ENCODE measurements at places on chromosomes 3 and 15.

- peak; percentile 31 for DNase-seq
Measured at GRCh38 chr3:48564022-48564421, 441 bp upstream of the UCN2 start.

DNA sequence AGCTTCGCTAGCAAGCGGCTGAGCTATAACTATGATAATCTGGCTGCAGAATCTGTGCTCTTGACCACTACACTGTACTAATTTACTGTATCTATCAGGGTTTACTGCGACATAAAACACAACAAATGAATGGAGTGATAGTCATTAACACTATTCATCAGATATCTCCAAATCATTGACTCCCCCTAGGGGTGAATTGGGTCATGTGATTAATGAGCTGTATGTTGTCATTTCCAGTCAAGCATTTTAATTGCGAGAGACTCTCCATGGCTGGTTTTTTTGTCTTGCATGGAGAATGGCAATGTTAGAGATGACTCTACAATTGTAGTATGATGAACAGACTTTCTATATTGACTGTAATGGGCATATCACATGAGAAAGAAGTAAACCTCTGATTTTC lies 10.5 kb upstream of the TM4SF18 start:
- no peak for DNase-seq

DNA sequence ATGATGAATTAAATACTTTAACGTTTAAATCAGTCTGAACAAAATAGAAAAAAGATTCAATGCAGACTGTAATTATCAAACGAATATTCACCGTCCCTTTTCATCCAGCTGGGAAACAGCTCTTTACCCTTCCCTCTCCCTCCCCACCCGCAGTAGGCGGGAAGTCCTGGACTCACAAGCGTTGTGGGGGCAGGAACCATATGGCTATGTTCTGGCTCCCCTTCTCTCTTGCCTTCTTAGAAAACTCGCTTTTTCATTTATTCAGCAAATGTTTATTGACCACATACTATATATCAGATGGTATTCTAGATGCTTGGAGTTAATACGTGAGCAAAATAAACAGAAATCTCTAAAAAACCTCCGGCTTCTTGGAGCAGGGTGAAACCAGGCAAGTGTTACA lies 715 bp upstream of the SCAPER start:
- DNase-seq, result no peak

DNA sequence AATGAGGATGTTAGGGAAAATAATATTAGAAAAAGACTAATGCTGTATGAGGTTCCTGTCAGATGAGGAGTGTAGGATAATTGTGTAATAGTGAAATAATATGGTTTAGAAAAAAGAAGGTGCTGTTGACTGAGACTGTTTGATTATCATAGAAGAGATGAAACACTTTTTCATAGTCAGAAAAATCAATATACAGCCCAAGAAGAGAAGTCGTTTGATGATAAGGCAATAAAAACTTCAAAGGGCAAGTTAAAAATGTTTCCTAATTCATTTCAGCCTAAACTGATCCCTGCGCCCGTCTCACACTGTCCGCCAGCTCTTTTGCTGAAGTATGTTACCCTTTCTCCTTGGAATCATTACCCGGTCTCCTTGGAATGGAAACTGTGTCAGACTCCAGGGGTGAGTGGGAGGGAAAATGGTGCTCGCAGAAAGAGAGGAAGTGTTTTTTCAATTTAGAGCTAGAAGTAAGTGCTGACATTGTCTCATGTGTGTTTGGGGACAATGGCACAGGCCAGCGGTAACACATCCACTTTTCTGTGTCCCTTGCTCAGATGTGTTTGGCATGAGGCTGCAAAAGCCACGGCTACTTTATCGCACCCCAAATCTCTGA lies 23.6 kb downstream of the DUT start:
- no peak for DNase-seq

DNA sequence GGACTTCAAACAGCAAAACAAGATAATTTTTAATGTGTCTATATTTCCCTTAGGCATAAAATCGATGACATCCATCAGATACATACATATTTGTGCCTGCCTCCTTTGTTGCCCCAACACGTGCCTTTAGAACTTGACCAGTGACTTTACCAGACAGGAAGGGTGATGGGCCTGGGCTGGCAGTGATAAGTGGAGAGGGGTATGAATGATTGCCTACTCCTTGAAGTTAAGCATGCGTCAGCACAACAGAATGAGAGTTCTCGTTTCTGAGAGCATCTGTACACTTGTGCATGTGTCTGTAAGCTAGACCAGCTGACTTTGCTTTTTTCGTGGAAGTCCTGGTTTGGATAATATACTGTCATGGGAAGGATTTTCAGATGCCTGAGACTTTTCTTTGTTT lies 54.9 kb upstream of the COL6A6 start:
- DNase-seq, result no peak

DNA sequence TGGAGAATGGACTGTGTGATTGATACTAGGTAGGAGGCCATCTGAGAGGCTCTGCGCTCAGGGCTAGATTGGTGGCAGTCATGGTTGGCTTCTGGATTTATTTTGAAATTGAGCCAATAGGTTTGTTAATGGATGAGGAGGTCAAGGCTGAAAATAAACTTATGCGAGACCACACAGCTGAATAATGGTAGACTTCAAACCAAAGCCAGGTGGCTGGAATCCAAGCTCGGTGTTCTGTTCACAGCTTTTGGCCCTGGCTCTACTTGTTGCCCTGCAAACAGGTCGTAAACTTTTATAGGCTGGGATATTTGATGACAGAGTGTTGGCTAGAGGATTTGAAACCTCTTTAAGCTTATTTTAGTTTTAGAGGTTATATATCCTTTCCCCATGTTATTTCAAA lies 160.4 kb downstream of the CHL1 start:
- no peak for DNase-seq

DNA sequence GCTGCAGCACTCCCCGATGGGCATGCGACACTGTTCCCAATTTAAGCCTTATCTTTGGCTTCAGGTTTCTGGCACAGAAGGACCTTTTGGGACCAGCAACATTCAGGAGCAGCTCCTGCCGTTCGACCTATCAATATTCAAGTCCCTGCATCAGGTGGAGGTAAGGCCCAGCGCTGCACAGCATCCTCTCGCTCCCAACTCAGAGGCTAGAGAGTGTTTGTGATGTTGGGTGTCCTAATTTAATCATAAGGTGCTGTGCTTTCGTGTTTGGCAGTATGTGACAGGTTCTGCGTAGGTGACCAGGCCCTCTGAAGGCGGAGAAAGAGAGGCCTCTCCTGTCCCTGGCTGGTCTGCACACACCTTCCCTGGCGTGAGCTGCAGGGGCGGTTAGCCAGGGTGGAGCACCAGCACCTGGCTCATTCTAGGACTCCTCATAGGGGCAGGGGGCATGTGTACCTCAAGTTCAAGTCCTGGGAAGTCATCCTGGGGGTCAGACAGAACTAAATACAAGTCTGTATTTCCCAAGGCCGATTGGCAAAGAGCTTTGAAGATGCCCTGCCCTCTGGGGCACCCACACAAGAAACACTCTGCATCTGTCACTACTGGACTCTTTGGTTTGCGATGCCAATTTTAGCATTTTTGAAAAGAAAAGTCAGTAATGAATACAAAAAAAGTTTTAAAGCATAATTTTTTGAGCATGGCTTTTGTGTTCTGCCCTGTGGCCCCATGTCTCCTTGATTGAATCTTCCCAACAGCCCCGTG lies 17.0 kb downstream of the NISCH start:
- DNase-seq, result no peak
